ENCODE measurements at places on chromosomes 5 and 9.

DNA sequence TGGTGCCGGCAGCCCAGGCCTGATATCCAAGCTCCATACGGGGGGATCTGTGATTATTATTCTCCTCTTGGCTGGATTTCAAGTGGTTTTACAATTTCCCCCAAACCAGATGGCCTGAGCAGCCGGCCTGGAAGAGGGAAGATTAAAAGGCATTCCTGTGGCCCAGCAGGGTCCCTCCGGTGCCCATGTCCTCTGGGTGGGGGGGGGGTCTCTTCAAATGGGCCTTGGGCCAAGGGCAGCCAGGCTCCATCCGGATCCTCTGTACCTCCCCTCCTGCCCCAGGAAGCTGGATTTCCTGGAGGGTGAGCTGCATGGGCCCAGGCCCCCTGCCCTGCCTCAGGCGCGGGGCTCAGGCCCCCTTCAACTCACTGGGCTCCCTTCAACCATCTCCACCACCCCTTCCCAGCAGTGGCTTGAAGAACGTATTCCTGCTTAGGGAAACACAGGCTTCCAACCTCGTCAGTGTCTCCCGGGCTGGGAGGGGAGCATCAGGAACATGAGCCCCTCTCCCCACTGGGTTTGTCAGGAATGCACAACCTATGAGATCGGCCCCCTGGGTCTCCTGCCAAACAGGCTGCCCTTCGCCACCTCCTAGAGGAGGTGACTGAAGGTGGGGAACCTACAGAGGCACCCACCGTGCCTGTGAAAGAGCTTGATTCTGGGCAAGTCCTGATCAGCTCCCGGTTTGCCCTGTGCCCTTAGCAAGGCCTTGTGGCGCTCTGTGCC, 62.9 kb upstream of the ORM1 start:
- DNase-seq = no peak

- DNase-seq = no peak
These were observed 32.6 kb upstream of the RNF130 start for GRCh38 chr5:180104168-180104530.

DNA sequence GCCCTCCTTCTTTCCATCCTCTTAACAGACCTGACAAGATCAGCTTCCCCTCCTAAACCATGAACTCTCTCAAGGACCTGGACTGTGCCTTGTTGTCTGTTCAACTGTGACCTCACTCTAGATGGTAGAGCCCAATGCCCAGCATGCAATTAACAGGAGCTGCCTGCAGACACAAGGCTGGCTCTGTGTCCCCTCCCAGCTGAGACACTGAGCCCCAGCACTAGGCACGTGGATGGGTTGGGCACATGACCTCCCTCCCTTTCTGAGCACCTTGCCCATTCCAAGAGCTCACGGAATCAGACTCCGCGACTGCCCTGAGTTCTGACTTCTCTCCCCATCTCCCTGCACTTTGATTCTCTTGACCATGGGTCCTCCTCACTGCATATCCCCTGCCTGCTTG, 93.5 kb upstream of the LRRTM2 start:
- DNase-seq = no peak

DNA sequence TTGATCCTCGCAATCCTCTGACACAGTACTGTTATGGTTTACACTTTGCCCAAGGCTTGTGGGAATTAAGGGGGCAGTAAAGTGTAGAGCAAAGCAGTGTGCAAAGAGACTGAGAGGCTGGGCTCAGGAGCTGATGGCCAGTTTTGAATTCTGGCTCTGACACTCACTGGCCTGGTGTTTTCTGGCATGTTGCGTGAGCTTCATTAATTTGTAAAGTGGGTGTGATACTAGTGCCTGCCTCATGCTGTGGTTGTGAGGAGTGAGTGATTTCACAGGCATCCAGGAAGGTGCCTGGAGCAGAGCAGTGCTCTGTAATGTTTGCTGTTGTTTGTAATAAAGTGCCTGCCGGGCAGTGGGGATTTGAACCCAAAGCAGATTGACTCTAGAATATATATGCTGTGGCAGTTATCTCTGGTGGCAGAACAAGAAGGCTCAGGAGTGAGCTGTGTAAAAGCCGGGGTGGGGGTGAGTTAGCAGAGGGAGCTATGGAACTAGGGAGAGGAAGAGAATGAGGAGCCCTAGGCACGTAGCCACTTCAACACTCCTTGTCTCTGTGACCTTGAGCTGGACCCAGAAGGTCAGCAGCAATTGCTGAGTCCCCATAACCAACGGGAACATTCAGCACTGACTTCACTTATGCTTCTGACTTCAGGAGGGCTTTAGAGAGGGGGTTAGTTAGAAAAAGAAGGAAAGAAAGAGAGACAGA, 108.5 kb downstream of the DOCK2 start:
- no peak for DNase-seq

- no peak for DNase-seq
These were observed 81.1 kb downstream of the CDO1 start for GRCh38 chr5:115735108-115735998.

- DNase-seq = peak; percentile 74
These were observed 123.6 kb upstream of the PITX1 start for GRCh38 chr5:135157421-135158313.

DNA sequence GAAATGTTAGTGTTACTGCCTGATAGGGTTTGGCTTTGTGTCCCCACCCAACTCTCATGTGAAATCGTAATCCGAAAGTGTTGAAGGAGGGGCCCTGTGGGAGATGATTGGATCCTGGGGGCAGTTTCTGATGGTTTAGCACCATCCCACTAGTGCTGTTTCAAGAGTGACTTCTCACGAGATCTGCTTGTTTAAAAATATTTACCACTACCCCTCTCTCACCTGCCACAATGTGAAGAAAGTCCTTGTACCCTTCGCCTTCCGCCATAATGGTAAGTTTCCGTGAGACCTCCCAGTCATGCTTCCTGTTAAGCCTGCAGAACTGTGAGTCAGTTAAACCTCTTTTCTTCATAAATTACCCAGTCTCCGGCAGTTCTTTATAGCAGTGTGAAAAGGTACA, 2.6 kb upstream of the RFX3 start:
- peak; percentile 87 for DNase-seq

- no peak for DNase-seq
These were observed 160.8 kb upstream of the IER5L start for GRCh38 chr9:129338724-129339430.

DNA sequence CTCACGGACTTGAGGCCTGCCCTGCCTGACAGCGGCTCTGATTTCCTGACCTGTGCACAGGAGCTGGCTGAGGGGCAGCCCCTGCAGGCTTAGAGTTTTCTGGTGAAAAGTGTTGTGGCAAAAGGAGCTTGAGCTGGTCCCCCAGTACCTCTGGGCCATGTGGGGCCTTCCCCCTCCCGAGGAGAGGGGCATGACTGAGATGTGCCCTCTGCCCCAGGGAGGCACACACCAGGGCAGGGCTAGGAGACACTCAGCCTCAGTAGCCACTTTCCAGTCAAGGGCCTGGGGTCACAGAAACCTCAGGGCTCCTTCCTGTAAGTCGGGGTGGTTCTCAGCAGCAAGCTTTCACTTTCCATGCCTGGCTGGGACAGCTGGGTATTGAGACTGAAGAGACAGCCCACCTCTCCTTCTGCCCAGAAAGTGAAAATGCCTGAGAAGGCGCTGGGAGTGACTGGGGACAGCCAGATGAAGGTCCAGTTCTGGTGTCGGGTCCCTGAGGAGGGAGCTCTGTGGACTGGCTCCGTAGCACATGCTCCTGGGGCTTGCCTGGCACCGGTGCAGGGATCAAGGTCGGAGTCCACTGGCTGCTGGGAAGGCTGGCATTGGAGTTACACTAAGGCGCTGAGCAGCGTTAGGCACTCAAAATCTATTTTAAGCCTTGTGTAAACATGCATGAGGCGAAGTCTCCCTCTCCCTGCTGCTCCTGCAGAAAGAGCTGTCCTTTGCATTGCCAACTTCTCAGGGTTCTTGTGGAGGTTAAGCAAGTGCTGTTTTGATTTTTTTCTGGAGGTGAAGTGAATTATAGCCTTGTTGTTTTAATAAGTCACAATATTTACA, 394.9 kb downstream of the GADD45G start:
- no peak for DNase-seq

- DNase-seq = peak; percentile 40
These were observed 7.3 kb downstream of the NRARP start for GRCh38 chr9:137294681-137295237.

DNA sequence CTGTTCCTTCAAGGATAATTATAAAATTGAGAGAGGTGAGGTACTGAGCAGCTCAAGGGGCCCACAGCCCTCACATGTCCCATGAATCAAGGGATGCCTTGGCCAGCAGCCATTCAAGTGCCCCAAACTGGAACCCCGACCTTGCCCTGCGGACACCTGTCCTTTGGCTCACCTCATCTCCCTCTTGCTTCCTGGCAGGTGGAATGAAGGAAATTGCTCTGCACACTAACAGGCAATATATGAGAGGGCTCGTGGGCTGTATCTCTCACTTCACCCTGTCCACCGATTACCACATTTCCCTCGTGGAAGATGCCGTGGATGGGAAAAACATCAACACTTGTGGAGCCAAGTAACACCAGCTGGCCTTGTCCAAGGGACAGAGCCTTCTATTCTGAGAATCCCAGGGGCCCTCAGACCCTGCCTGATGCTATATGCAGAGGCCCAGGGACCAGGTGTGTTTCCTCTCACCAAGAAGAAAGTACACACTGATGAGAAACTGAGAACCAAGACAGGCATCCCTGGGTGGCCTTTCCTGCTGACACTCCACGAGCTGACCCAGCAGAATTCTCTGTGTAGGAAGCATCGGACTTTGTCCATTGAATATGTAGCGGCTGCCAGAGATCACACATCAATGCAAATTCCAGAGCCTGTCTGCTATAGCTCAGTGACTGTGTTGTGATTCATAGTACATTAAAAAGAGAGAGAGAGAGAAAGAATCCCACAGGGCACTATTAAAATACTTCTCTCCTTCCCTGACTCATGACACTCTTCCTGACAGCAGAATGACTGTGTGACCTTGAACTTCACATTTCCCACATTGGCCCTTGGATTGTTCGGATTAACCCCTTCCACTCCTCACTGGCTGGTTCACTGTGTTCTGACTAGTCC, 92.6 kb downstream of the LIFR start:
- no peak for DNase-seq

- no peak for DNase-seq
These were observed 48.6 kb upstream of the GDNF start for GRCh38 chr5:37888476-37888875.

GRCh38 chr5:32500181-32500580, 55.6 kb upstream of the ZFR start:
- DNase-seq = no peak

GRCh38 chr5:83025690-83026478, 51.3 kb downstream of the TMEM167A start:
- DNase-seq = peak; percentile 30

- DNase-seq = no peak
These were observed 18.6 kb upstream of the PLIN2 start for GRCh38 chr9:19145881-19146280.

DNA sequence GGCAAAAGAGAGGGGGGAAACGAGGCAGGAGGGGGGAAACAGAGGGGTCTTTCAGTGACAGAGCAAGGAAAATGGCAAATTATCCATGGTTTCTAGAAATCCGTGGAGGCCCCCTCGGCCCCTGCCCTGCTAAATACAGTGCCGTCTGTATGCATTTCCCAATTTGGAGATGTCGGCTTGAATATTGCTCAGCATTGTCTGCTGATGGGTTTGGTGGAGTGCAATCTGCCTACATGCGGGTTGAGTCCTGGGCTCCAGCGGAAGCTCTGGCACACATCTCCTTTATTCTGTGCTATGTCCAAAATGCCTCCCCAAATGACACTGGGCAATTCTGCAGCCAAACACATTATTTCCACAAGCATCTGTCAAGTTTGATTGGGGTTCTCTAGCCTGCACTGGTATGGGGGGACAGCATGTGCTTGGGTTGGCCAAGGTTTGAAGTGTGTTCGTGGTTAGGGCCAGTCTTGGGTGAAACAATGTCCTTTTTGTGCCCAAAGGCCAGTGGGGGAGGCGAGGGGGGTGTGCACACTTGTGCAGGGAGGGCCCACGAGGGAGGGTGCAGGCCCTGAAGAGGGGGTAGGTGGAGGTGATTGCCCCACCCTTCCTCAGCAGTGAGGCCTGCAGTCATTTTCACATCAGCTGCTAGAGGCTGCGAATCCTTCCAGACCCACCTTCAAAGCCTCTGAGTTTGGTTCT, 6.2 kb upstream of the NEUROG1 start:
- DNase-seq = no peak

DNA sequence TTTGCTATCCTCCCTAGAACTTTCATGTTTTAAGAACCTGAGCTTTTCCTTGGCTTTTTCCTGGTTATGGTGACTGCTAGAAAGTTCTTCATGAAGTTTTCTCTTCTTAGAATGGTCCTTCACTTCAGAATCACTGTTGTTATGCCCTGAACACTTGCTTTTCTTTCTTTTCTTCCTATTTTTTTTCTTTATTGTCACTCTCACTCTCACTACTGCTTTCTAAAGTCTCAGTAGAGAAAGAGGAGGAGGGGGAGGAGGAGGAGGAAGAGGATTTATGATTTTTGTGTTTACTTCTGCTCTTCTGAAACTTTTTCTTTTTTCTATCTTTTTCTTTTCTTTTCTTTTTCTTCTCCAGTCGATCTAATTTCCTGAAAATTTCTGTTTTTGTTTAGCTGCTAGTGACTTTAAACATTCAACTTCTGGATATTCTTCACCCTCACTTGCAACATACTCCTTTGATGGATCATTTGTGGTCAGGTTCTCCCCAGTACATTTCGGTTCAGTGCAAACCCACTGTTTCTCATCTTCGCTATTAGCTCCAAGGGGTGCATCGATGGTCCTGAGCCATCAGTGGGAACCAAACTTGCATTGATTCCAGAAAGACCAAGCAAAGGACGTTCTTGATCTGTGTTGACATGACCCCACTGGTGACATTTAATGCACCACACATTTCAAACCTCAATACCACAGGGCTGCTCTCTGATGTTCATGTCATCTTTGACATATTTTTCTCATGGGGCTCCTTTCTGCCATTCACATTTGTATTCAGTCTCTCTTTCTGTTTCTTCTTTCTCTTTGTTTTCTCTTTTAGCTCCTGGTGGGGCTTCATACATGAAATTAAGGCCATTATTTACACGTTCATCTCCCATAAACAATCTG, 81.6 kb upstream of the HAND1 start:
- no peak for DNase-seq

DNA sequence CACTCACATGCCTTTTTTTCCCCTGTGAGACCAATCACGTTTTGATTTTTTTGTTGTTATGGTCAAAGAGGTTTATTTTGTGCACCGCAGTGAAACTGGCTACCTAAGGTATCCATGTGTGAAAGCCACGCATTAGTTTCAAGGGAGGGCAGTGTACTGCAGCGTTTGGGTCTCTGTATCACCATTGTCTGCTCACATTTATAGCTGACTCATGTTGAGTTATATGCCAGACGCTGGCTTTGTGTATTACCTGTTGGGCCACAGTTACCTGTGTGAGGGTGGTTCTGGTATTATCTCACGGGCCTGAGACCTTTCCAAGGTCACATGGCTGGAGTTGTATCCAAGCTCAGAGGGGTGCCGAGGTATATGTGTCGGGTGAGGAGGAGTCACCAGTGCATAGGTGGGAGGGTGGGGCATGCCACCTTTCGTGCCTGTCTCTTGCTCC, 75.8 kb downstream of the ARHGAP26 start:
- DNase-seq = no peak
